Suprapubic skin (tissue), 4 donors: ENCODE measurements at places on chromosomes 12 and 14. TPM values are rescaled to one million over a fixed set of nuclear protein-coding genes. Genes with fewer than 3 reads are reported as not detected.

DNA sequence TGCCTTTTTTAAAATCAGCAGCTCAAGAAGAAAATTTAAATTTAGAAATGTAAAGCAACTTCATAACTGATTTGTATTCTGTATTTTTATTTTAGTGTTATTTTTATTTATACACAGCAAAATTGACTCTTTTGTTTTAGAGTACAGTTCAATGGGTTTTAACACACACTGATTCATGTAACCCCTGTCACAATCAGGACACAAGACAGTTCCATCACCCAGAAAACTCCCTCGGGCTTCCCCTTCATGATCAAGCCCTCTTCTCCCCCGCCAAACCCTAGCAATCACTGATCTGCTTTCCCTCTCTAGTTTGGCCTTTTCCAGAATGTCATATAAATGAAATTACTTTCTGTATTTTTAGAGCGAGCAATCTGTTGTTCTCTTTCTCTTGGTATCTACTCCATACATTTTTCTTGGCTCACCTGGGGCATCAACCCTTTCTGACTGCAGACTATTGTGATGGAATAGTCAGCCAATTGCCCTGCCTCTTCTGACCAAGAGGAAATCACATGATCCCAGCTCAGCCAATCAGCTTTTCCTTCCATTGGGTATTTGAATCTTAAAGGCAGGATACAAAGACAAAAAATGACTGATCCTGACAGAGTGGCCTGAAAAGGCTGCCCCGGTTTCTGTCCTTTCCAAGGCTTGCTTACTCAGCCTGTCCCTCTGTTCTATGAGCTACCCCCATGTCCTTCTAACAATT lies 5.3 kb downstream of the SLC5A8 start:
- no peak for DNase-seq

GRCh38 chr12:57881475-57881874 lies 34.9 kb upstream of the CTDSP2 start:
- DNase-seq, result peak; percentile 31

DNA sequence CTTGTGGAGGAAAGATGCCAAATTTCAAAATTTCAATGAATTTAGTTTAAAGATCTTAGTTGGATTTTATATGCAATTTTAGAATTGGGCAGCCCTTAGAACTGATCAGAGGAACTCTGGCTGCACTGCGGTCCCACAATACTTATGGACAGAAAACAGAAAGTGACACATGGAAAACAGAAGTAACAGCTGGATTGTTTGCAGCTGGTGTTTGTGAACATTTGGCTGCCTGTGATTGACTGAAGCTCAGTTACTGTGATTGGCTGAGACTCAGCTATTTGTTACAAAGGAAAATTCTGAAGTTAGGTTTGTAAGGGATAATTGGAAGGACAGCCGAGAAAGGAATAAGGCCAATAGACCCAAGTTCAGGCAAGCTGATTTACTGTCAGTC lies 10.0 kb upstream of the KRT86 start:
- no peak for DNase-seq

DNA sequence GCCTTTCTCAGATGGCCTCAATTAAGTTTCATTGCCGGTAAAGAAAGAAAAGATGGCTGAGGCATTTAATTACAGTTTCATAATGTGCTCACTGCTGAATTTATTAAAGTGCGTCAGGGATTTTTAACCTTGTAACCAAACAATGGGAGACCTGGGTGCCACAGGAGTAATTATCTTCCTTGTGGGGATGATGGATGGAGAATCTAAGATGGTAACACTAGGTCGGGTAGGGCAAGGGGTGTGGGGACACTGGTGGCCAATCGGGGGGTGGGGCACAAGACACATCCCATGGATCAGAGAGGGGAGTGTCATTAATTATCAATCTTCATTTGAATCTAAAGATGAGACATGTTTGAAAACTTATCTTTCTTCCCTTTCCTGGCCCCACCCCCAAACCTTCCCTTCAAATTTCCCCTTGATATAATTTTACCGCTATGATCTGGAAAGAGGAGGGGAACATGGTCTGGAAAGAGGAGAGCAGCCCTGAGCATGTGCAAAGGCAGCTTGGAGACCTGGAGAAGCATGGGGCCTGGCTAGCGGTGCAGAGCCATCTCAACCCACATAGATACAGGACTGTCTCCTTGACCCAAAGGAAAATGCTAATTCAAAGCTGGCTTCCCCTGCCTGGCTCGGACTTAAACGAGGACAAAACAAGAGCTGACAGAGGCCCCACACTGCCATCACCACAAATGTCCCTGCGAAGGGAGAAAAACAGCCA lies 231.3 kb upstream of the NOS1 start:
- DNase-seq, result no peak

DNA sequence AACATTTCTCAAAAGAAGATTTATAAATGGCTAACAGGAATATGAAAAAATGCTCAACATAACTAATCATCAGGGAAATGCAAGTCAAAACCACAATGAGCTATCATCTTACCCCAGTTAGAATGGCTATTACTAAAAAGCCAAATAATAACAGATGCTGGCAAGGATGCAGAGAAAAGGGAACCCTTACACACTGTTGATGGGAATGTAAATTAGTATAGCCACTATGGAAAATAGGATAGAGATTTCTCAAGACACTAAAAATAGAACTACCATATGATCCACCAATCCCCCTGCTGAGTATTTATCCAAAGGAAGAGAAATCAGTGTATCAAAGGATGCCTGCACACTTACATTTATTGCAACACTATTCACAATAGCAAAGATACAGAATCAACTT lies 58.3 kb downstream of the GUCY2C start:
- DNase-seq, result no peak

- DNase-seq, result no peak
Observed at GRCh38 chr12:101859664-101860607, 17.4 kb upstream of the DRAM1 start.

GRCh38 chr14:30005114-30005808 lies 77.6 kb upstream of the PRKD1 start:
- no peak for DNase-seq

DNA sequence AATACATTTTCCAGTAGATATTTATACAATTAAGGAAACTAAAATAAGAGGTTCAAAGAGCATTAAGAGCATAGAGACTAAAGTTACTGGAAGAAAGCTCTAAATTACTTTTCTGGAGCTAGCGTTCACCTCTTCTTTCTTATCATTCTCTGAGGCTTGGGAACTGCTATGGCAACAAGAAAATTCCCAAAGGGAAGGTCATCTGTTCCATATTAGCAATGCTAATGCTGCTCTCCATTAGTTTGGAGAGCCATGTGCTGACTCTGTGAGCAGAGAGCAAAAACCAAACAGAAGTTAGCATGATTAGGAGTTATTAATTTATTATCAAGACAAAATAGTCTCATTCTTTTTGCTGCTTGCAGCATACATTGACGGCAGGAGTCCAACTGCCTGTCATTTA lies 143.1 kb upstream of the SLC16A7 start:
- no peak for DNase-seq

GRCh38 chr12:41917938-41918341 lies 226.7 kb downstream of the GXYLT1 start:
- no peak for DNase-seq

DNA sequence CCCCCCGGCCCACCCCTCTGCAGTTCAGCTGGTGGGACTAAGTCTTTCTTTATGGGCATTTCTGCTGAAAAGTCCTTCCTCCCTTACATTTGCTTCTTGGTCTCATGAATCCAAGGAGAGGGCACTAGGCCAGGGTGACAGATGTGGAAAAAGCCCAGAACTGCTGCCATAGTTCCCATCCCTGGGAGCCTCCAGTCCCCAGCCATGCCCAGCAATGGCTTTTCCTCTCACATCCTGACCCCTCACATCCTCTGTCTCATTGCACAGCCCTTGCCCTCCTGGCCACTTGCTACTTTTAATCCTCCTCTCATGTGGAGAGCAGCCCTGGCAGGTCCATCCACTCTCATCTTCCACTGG lies 122.5 kb downstream of the ZFP36L1 start:
- DNase-seq, result peak; percentile 32

DNA sequence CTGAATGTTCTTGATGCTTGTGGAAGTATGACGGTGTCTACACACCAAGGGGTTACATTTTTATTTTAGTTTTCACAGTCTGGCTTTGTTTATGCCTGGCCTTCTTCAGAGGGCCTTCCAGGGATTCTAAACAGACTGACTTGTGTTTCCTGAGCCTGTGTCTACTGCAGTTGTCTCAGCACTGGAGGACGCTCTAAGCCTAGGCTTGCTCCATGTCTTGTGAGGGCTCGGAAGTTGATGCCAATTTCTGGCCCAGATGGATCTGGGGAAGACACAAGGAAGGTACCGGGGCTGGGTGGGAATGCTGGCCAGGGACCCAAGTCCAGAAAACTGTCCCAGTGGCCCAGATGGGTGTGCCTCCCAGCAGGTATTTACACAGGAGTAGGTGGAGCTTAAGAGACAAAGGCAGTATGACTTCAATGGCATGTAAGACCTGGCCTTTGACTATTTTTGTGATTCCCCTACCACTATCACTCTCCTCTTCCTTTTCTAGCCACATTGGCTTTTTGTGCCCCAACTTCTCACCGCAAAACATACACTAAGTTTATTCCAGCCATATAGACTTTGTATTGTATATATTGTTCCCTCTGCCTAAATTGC lies 56.9 kb downstream of the GPR137C start:
- DNase-seq, result no peak

DNA sequence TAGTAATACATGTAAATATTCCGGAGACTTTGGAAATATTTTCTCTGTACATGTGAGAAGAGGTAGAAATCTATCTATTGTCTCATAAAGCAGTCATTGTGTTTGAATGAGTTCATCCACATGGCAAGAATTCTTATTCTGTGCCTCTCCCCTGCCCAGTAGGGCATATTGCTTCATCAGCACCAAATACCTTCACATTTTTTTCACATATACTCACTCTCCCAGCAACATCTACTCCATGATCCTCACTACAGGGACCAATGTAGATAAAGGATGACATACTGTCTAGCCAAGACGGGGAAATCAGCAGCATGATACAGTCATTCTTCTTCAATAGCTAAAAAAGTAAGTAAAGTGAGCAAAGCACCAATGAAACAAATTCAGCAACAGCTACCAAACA lies 1.3 kb upstream of the TAS2R14 start:
- no peak for DNase-seq

- DNase-seq, result no peak
Observed at GRCh38 chr12:51127050-51127729, 43.8 kb upstream of the CSRNP2 start.

GRCh38 chr14:92866901-92867865 lies 55.8 kb upstream of the CHGA start:
- no peak for DNase-seq

DNA sequence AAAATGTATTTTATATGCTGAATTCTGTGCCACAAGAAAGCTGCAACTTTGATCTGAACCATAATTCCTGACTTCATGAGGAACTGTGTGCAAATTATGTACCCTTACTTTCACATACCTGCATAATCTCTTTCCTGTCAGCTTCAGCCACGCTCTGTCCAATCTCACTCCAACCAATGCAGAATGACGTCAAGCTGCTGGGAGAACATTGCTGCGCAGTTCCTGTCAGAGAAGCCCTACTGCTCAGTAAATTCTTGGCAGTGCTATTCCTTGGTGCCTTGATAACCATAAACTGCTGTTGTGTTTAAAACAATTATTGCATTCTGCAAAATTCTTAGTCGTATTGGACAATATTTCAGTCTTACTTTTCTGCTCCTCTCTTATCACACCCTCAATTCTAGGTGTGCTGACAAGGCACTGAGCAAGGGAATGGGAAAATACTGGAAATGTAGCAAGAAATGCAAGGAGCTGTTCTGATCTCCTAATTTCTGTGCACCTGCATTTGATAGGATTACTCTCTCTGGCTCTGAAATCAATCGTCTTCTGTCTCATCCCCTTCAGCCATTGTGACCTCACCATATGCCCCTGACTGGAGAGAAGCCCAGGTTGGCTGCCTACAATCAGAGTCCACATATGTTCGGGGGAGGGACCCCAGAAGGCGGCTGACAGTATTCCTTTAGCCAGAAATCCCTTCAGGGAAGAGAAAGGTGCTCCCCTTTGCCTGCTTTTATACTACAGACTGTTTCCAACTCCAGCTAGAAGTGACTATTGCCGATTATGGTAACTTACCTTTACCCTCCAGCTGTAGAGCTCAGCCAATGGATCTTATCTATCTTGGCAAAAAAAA lies 274.9 kb upstream of the NOVA1 start:
- DNase-seq, result no peak

DNA sequence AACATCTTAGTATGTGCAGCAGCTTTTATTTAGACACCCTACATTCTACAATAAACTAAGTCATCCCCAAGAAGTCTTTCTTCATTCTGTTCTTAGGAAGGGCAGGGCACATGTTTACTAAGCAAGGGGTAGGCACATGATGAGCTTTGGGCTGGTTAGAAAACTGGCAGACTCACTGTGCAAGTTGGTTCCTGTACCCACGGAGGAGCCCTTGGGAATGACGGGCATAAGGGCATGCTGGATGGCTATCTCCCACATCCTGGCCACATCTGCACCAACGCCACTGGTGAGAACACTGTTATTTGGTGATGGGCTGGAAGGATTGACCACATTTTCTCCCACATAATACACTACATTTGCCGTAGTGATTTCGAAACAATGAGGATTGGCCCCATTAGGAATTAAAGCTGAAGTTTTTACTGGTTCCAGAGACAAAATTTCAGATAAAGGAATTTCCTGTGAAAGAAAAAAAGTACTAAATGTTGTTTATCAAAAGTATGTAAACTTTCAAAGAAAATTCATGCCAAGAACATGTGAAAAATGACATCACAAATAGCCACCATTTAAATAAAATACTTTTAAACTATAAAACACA lies 297.0 kb downstream of the PRKD1 start:
- DNase-seq, result no peak

DNA sequence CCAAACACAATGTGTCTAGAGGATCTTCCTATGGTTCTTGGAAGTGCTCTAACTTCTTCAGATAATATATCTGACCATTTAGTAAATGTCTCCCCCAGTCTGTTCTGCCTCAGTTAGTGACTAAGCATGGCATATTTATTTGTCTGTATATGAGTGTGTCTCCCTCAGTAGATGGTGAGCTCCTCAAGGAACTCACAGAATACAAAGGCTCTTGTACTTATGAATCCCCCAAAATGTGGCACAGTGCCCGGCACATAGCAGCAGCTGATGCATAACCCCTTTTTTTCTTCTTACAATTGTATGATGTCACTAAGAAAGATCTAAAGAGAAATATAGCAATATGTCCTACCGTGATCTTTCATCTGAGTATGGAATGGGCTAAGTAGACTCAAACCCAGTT lies 264.7 kb upstream of the PRICKLE1 start:
- DNase-seq, result no peak

- DNase-seq, result no peak
Observed at GRCh38 chr14:99093532-99094517, 178.2 kb downstream of the BCL11B start.

- DNase-seq, result no peak
Observed at GRCh38 chr12:101854747-101855146, 22.6 kb upstream of the DRAM1 start.

Gene C3AR1
- total RNA-seq, result 1.5 TPM

Gene PMEL
- total RNA-seq, result 75.7 TPM

Gene NPFF
- total RNA-seq, result not detected

Gene SRRM4
- total RNA-seq, result not detected

Gene STXBP6
- total RNA-seq, result 39.2 TPM

Gene AQP6
- not detected for total RNA-seq

Gene KRT72
- total RNA-seq, result 9.9 TPM

Gene KLHL33
- total RNA-seq, result not detected

Gene DAO
- total RNA-seq, result not detected
